ENCODE measurements at places on chromosomes 1 and 21.

- no peak for DNase-seq
These were observed 335.8 kb upstream of the KAZN start for GRCh38 chr1:14262637-14263036.

DNA sequence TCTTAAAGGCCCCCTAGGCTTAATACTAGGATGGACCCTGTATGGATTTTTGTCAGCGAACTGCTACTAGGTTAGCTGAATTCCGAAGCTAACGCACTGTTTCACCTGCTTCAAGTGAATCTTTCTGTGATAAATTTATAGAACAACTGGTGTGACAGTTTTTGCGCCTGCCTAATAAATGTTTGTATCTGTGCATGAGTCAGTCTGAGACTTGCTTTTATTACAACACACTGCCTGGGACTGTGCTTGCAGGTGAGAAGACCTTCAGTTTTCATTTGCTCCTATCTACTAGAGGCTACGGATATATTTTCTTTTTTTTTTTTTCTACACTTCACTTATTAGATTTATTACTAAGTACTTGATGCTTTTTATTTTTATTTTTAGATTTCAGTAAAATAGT is 420.9 kb downstream of the SMYD3 start:
- DNase-seq, result no peak

DNA sequence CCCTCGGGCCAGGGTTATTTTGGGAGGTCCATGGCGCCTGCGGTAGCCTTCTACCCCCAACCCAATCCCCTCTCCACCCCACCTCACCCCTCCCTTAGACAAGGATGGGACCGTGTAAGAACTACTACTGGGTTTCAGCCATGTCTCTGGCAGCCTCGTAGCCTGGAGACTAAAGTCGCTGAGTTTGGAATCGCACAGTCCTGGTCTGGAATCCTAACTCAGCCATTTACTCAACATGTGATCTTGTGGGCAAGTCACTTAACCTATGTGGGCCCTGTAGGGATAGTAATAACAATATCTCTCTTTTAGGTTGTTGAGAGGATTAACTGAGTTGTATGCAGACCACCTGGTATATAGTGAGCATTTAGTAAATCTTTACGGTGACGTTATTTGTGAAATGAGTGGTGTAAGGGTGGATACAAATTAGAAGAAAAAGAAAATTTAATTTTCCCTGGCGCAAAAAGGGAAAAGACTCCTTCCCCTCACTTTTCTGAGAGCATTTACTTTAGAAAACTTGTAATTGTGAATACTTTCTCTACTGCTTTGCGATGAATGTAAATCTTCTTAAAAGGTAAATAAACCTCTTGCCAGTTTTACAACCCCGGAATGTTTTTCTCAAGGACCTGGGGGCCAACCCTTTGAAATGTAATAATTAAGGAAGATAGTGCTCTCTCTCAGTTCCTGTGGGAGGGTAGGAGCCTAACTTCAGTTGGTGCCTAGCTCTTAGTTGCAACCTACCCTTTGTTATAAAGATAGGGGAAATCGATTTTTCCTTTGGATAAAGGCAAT is 615 bp upstream of the MRPS15 start:
- DNase-seq, result peak; percentile 82

DNA sequence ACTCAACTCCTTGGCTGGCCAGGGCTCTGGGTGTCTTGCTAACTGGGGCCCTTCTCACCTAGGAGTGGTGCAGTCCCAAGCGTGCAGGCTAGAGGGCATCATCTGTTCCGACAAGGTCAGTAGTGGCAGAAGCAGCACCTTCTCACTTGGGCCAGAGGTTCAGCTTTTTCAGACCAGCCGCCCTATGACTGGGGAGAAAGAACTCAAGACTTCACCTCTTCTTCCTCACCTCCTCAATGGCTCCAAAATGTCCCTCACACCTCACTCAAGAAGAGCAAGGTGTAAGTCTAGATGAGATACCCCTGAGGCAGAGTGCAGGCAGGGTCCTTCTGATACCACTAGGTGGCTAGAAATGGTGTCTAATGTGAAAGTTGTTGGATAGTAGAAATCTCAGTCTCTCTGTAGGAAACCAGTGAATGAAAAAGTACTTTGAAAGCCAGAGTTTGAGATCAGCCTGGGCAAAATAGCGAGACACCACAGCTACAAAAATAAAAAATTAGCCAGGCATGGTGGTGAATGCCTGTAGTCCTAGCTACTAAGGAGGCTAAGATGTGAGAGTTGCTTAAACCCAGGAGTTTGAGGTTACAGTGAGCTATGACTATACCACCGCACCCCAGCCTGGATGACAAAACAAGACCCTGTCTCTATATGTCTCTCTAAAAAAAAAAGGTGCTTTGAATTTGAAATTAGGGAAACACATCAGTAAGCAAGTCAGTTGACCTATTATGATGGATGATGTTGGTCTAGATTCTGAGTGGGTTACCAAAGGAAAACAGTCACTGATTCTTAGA is 8.6 kb upstream of the IL20 start:
- DNase-seq, result no peak

DNA sequence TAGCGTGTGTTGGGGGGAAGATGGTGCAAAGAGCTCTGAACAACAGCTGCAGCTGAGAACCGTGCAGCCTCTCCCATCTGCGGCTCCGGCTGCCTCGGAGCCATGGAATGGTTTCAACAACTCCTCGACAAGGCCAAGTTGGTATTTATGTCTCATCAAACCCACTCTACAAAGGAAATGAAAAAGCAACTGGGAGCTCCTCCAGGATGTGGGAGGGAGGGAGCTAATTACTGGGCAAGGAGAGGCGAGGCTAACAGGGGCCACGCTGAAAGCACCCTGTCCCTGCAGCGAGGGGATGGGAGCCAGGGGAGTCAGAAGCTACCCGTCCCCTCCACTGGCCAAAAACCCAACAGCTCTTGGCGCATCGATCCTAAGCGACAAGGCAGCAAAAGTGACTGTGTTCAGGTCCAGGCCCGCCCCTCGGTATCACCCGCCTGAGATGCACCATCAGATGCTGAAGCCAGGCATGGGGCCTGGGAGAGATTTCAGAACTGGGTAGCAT is 63.1 kb downstream of the ACOT7 start:
- DNase-seq, result no peak

- no peak for DNase-seq
These were observed 5.1 kb upstream of the HES4 start for GRCh38 chr1:1004780-1005697.

GRCh38 chr1:43293896-43294760 is 6.7 kb upstream of the TIE1 start:
- no peak for DNase-seq

GRCh38 chr1:206039046-206039973 is 13.7 kb upstream of the RHEX start:
- DNase-seq, result no peak

DNA sequence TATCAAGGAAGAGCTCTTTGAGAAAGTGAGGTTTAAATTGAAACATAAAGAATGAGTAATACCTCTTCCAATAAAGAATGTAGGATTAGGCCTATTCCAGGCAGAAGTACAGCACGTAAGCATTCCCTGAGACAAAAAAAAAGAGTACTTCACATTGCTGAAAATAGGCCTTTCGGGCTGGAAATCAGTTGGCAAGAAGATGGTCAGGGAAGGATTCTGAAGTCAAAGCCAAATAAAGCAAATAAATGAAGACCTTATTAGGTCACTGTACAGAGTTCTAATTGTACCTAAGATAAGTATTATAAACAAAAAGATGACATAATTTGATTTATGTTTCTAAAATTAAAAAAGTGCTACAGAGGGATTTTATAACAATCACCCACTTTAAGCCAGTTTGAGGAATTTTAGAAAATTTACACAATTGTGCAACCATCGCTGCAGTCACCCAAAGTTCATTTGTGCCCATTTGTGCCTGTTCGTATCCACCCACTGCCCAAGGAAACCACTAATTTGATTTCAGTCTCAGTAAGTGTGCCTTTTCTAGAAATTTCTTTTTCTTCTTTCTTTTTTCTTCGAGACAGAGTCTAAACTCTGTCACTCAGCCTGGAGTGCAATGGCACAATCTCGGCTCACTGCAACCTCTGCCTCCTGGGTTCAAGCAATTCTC is 58.6 kb downstream of the FMO4 start:
- DNase-seq, result no peak

DNA sequence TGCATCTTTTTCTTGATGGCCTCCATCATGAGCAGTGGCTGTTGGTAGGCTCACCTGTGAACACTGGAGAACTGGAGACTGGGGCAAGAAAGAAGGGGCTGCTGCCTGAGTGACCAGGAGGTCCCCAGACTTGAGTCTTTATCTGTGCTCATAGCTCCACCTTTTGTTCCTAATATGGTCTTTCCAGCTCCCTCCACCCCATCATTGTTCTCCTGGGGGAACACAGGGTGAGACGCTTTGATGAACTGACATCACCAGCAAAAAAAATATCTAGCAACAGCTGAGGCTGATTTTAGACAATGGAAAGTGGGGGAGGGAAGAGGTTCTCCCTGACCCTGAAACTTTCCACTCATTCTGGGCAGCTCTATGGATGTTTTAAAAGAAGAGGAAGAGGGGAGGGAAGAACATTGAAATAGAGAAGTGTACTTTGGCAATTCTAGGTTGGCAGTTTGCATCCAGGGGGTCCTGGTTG is at the start of gene TPM3:
Gene TPM3 (minus strand): TSS at position 111 of the 472 bp plus-strand sequence. CDS start 82 bp downstream, at position 29.
- no peak for DNase-seq

DNA sequence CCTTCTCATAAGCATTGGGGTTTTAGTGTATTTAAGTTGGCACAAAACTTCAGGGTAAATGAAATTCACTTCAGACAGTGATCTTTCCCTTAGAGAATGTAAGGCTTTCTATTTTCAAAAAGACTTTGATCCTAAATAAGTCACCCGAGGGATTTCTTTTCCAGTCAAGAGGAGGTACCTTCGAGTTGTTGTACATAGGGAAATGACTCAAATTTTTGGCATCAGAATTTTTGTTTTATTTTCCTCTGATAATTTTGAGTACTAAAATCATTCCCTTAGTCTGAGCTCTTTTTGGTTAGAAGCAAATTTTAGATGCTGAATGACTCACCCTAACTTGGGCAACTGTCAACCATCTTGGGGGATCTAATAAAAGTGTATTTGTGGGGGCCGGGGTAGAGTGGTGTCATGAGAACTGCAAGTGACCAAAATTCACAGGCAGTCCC is 193.9 kb downstream of the DHRS3 start:
- no peak for DNase-seq

DNA sequence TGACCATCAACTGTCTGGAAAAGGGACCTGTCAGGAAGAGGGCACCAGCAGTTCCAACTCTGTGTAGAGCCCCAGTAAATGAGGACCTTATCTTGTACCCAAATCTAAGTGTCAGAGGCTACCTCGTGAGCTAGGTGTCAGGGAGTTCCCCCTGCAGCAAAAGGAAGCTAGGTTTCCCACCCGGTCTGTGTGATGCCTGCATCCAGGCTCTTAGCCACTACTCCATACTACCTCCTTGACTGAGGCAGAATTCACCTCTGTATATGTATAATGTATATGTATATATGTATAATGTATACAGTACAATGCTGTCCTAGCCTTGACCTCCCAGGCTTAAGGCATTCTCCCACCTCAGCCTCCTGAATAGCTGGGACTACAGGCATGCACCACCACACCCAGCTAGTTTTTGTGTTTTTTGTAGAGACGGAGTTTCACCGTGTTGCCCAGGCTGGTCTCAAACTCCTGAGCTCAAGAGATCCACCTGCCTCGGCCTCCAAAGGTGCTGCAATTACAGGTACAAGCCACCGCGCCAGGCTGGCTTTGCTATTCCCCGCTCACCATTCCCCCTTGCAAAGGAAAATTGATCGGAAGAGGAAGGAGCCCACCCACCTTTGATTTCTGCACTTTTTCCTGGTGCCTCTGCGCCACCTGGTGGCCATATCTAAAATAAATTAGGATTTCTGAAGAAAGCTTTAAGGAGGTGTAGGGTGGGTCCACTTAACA is 15.7 kb upstream of the LUZP1 start:
- DNase-seq, result no peak

DNA sequence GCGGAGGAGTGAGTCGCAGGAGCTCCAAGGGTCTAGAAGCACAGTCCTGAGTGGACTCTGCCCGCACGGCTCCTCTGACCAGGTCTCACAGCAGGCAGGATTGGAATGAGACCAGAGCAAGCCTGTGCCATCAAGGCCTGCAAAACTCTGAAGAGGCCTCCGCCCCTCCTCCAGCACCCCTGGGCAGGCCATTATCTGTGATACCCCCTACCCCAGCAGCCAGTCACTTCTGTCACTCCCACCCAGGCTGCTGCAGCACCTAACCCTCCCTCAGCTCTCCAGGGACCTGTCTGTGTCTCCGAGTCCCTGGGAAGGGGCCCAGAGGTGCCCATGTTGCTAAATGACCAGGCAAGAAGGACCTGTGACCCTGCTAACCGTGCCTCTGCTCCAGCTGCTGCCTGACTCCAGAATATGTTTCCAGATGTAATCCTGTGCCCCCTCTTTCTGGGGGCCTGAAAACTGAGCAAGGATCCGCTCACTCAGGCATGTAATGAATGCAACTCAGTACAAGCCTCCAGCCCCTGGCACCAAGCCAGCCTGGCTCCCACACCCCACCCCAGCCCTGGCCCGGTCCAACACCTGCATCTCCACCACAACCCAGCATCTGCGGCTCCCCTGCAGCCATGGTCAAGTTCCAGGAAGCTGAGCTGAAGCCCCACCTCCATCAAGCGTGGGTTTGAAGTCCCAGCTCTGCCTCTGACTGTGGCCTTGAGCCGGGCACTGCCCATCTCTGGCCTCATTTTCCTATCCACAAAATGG is 22.1 kb upstream of the COL16A1 start:
- peak; percentile 25 for DNase-seq

DNA sequence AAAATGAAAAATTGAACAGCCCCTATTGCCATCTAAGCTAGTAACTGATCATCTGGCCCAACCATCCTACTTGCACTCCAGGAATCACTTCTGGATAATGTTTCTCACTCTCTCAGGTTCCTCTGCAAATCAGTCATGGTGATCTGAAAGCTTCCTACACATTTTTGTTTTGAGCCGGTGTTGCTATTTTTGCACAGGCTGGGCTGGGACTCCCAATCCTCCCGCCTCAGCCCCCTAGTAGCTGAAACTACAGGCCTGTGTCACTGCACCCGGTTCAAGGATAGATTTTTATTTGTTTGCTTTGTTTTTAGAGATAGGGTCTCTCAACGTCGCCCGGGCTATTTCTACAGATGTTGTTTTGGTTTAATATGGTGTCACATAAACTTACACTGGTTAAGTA is 40.5 kb upstream of the HMCN1 start:
- DNase-seq, result no peak

- no peak for DNase-seq
These were observed 4.5 kb upstream of the RUNX3 start for GRCh38 chr1:24934310-24935195.

- DNase-seq, result no peak
These were observed 21.4 kb downstream of the CNST start for GRCh38 chr1:246587606-246588005.

DNA sequence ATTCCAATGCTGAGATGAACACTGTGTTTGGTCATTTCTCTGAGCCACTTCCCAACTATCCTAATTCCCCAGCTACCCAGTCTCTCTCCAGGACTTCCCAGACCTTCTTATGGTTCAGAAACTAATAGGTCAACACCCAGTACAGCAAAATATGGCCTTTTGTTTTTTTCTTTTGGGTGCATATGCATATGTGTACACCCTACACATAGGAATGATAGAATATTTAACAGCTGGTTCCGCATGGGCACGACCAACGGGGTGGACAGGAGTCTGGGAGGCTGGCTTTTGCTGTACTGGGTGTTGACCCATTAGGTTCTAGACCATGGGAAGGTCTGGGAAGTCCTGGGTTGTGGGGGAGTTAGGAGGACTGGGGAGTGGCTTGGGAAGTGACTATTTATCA is 143.9 kb downstream of the MRPS6 start:
- no peak for DNase-seq
